Large intestine (tissue), 12 donors: ENCODE measurements at places on chromosomes 12 and 14.

GRCh38 chr14:56310643-56311042 lies 192.4 kb downstream of the PELI2 start:
- DNase-seq: no peak

- no peak for DNase-seq
Observed at GRCh38 chr12:45304514-45305178, 88.8 kb downstream of the ANO6 start.

- no peak for DNase-seq
Observed at GRCh38 chr14:74824997-74825396, 50.9 kb downstream of the PROX2 start.

DNA sequence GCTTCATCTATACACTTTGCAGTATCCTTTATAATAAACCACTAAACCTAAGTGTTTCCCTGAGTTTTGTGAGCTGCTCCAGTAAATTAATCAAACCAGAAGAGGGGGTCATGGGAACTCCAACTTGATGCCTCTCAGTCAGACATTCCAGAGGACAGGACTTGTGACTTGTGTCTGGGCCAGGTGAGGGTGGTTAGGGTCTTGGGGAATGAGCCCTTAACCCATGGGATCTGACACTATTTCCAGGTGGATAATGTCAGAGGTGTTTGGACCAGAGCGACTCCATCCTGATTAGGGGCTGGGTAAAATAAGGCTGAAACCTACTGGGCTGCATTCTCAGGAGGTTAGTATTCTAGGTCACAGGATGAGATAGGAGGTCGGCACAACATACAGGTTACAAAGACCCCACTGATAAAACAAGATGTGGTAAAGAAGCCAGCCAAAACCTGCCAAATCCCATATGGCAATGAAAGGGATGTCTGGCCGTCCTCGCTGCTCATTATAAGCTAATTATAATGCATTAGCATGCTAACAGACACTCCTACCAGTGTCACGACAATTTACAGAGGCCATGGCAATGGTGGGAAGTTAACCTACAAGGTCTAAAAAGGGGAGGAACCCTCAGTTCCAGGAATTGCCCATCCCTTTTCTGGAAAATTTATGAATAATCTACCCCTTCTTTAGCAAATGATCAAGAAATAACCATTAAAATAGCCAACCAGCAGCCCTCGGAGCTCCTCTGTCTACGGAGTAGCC lies 58.7 kb downstream of the BCAT1 start:
- DNase-seq: no peak
